Stimulated activated naive B cell treated with anti-CD40 and anti-IgM and Interleukin-4, amounts not matched to agents 10 μg/mL and 1 μg/mL and 100 μg/mL, for 72 hours (primary cell): ENCODE measurements at places on chromosomes 12 and 14.

GRCh38 chr14:64705381-64706118, 1.3 kb downstream of the PLEKHG3 start:
- DNase-seq = no peak
- H3K4me3 ChIP-seq = peak overlapping the region; percentile 62
- H3K27ac ChIP-seq = no peak overlapping the region

DNA sequence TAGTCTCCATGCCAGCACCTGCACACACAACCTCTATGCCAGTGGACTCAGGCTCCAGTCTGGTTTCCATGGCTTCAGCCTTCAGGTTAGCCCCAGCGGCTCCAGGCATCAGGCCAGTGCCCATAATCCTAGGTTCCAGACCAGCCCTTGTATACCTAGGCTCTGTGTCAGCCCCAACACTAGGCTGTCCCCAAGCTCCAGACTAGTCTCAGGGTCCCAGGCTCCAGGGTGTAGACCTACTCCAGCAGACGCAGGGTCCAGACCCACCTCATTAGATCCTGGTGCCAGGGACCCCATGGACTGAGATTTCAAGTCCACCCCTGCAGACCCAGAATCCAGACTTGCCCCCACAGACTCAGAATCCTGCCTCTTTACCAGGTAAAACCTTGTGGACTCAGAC, 275.9 kb downstream of the SLC16A7 start:
- no peaks in the 10 kb centered on the region for H3K27me3 ChIP-seq
- DNase-seq = no peak
- H3K36me3 ChIP-seq = no peaks in the 10 kb centered on the region
- H3K4me1 ChIP-seq = peaks cover 5% of the 10 kb centered on the region
- H3K27ac ChIP-seq = no peak overlapping the region

- H3K4me3 ChIP-seq = no peak overlapping the region
- no peak overlapping the region for H3K27ac ChIP-seq
- no peaks in the 10 kb centered on the region for H3K4me1 ChIP-seq
- no peak for DNase-seq
- H3K27me3 ChIP-seq = no peaks in the 10 kb centered on the region
- H3K36me3 ChIP-seq = no peaks in the 10 kb centered on the region
Measured at GRCh38 chr12:99722690-99723486, 75.3 kb downstream of the GARIN6 start.

GRCh38 chr14:89447182-89447944, 30.3 kb upstream of the FOXN3 start:
- peaks cover 84% of the 10 kb centered on the region for H3K4me1 ChIP-seq
- H3K27ac ChIP-seq = peak overlapping the region; percentile 95
- peaks cover 35% of the 10 kb centered on the region for H3K36me3 ChIP-seq

DNA sequence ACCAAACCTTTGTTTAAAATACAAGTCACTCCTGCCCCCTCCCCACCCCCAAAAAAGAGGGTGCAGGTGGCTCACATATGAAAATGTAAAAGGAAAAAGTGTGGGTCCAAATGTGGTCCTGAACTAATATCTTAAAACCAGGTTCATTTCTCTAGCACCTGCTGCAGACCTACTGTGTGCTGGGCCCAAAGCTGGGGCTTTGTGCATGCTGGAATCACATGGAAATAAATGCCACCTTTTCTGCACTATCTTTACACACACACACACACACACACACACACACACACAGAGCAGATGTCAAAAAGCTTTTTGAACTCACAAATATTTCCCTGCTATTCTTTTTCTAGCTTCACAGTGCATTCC, 3.2 kb upstream of the BCL11B start:
- no peak for DNase-seq
- peaks cover 15% of the 10 kb centered on the region for H3K4me1 ChIP-seq
- H3K4me3 ChIP-seq = peak overlapping the region; percentile 72
- peaks cover 5% of the 10 kb centered on the region for H3K36me3 ChIP-seq

DNA sequence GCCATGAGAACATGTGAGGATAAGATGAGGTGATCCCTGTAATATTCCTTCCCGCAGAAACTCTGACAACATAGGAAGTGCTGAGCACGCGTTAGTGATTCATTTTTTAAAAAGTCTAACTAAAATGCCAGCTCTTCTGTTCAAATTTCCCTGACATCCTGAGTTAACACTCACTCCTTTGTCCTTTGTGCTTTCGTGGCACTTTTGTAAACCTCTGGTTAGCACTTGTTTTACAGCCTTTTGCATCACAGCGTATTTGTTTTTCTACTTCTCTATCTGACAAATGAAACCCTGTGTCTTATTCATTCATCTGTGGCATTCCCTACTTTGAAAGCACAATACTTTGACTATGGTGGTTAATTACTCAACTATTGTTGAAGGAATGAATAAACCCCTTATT, 313.6 kb downstream of the NUAK1 start:
- H3K4me3 ChIP-seq = no peak overlapping the region
- no peaks in the 10 kb centered on the region for H3K36me3 ChIP-seq
- no peaks in the 10 kb centered on the region for H3K4me1 ChIP-seq
- peaks cover 8% of the 10 kb centered on the region for H3K27me3 ChIP-seq
- H3K27ac ChIP-seq = no peak overlapping the region

DNA sequence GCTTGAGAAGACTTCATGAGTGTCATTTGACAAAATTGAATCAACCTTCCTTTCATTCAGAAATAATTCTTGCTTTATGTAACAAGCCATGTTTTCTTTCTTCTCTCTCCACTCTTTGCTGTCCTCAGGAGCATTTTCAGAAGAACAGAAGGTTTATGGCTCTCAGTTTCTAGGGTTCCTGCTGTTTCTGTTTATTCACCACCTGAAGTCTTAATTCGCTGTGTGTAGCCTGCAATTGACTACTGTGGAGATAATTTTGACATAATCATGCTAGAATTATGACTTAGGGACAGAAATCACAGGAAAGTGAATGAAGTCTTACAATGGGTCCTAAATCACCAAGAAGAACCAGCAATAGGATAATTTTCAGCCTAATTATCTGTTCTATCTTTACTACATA, 7.2 kb upstream of the PLEKHG7 start:
- no peak overlapping the region for H3K27ac ChIP-seq
- H3K27me3 ChIP-seq = no peaks in the 10 kb centered on the region
- H3K36me3 ChIP-seq = peaks cover 7% of the 10 kb centered on the region
- H3K4me3 ChIP-seq = no peak overlapping the region
- no peaks in the 10 kb centered on the region for H3K4me1 ChIP-seq

GRCh38 chr14:23942587-23942986, 11.0 kb upstream of the DHRS4 start:
- H3K4me1 ChIP-seq = peaks cover 16% of the 10 kb centered on the region
- no peaks in the 10 kb centered on the region for H3K27me3 ChIP-seq
- H3K27ac ChIP-seq = no peak overlapping the region
- H3K4me3 ChIP-seq = no peak overlapping the region
- no peak for DNase-seq

DNA sequence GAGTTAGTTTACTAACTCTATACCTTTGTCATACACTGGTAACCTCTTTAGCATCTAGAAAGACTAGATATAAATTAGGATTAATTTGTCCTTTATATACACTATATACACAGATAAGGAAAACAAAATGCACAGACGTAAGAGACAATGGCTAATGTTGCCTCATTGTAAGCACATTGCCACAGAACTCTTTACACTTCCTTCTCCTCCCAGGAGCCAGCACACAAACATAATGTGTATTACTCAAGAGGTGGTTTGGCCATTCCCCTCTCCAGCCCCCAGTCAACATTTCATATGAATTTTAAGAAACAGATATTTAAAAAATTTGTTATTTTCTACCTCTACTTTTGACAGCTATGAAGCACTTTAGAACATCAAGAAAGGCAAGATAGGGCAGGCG, 131.4 kb upstream of the OR4E1 start:
- H3K36me3 ChIP-seq = no peaks in the 10 kb centered on the region
- no peak overlapping the region for H3K27ac ChIP-seq
- no peak for DNase-seq
- H3K4me3 ChIP-seq = no peak overlapping the region
- H3K27me3 ChIP-seq = peaks cover 33% of the 10 kb centered on the region
- H3K4me1 ChIP-seq = no peaks in the 10 kb centered on the region

DNA sequence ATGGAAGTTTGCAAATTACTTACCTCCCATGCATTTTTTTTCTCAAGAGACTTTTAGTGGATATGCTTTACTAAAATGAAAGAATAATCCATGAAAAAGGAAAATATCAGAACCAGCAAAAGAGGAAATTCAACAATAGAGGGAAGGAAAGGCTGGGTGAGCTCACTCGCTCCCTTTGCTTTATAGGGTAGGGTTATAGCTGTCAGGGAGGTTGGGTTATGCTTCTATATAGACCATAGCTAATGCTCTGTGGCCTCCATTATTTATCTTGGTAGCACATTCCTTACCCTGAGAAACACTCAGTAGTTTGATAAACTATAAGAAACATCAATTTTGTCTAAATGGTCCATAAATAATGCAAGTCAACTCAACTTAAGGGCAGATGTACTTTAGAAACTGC, 215.9 kb upstream of the FAR2 start:
- H3K27ac ChIP-seq = no peak overlapping the region
- H3K4me1 ChIP-seq = no peaks in the 10 kb centered on the region
- no peak overlapping the region for H3K4me3 ChIP-seq
- no peak for DNase-seq

- no peak overlapping the region for H3K27ac ChIP-seq
- no peak for DNase-seq
- no peaks in the 10 kb centered on the region for H3K4me1 ChIP-seq
- H3K36me3 ChIP-seq = no peaks in the 10 kb centered on the region
- H3K4me3 ChIP-seq = no peak overlapping the region
Measured at GRCh38 chr12:38156497-38157245, 159.9 kb upstream of the ALG10B start.

DNA sequence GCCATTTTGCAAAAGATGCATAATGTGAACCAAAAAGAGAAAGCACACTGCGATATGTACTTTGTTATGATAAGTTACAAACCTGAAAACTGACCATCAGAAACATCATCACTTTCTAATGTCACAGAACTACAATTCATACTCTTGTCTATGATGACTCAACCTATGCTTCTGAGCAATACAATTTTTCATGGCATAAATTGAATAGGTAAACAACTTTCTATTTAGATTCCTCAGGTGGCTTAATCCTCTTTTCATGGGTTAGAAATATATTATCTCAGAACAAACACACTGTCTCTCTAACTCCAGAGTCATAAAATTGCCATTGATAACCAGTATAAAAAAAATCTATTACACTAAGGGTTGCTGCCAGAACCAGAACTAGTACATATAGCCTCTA, 1715.0 kb upstream of the FLRT2 start:
- no peak overlapping the region for H3K4me3 ChIP-seq
- H3K27ac ChIP-seq = no peak overlapping the region
- H3K4me1 ChIP-seq = no peaks in the 10 kb centered on the region
- no peak for DNase-seq

- DNase-seq = no peak
- H3K4me3 ChIP-seq = no peak overlapping the region
- no peaks in the 10 kb centered on the region for H3K4me1 ChIP-seq
Measured at GRCh38 chr14:104341532-104342434, 203.4 kb downstream of the KIF26A start.

GRCh38 chr12:124327362-124328043, 32.6 kb downstream of the RFLNA start:
- peaks cover 55% of the 10 kb centered on the region for H3K36me3 ChIP-seq
- no peaks in the 10 kb centered on the region for H3K27me3 ChIP-seq
- no peaks in the 10 kb centered on the region for H3K4me1 ChIP-seq
- no peak overlapping the region for H3K27ac ChIP-seq
- no peak for DNase-seq
- no peak overlapping the region for H3K4me3 ChIP-seq

DNA sequence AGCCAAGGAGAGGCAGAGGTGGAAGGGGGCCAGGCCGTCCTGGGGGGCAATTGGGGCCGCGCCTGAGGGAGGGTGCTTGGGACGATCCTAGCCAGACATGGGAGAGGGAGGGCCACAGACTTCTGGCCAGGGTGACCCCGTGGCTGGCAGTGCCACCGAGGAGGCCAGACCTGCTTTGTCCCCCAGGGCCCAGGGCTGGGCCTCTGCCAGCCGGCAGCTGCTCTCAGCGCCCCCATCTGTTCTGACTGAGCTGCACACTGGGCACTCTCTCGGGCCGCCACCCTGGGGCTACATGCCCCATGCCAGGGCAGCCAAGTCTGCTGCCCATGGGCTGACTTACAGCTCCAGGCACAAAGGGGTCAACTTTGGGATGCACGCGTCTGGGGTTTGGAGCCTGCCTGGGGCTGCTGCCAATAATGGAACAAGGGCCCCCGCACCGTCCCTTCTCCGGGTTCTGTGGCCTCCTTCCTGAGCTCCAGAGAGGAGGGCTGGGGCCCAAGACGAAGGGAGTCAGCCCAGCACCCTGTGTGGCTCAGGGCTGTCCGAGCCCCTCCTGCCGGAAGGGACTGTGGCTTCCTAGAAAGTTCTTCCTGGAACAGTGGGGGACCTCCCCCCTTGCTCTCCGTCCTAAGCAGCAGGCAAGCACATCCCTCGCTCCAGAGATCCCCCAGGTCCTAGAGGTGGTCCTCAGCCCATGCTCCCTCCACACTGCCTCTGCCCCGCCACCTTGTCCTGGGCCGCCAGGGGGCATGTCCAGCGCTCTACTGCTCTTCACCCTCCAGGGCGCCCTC, 1.1 kb downstream of the ADSS1 start:
- H3K4me3 ChIP-seq = peak overlapping the region; percentile 65
- H3K27me3 ChIP-seq = peaks cover 16% of the 10 kb centered on the region
- peaks cover 5% of the 10 kb centered on the region for H3K4me1 ChIP-seq
- H3K36me3 ChIP-seq = no peaks in the 10 kb centered on the region

GRCh38 chr12:49422114-49422513, 54.9 kb downstream of the SPATS2 start:
- H3K36me3 ChIP-seq = peaks cover 6% of the 10 kb centered on the region
- peaks cover 17% of the 10 kb centered on the region for H3K4me1 ChIP-seq
- H3K27me3 ChIP-seq = no peaks in the 10 kb centered on the region
- no peak for DNase-seq

DNA sequence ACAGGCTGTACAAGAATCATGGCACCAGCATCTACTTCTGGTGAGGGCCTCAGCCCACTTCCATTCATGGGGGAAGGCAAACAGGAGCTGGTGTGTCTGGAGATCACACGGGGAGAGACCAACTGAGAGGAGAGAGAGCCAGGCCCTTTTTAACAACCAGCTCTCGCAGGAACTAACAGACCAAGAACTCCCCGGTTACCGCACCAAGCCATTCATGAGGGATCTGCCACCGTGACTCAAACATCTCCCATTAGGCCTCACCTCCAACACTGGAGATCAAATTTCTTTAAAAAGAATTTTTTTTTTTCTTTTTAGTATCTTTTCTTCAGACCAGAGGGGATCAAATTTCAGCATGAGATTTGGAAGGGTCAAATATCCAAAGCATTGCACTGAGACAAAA, 16.7 kb upstream of the AQP2 start:
- no peaks in the 10 kb centered on the region for H3K36me3 ChIP-seq
- H3K4me1 ChIP-seq = no peaks in the 10 kb centered on the region
